ENCODE measurements at places on chromosomes 2 and 18.

DNA sequence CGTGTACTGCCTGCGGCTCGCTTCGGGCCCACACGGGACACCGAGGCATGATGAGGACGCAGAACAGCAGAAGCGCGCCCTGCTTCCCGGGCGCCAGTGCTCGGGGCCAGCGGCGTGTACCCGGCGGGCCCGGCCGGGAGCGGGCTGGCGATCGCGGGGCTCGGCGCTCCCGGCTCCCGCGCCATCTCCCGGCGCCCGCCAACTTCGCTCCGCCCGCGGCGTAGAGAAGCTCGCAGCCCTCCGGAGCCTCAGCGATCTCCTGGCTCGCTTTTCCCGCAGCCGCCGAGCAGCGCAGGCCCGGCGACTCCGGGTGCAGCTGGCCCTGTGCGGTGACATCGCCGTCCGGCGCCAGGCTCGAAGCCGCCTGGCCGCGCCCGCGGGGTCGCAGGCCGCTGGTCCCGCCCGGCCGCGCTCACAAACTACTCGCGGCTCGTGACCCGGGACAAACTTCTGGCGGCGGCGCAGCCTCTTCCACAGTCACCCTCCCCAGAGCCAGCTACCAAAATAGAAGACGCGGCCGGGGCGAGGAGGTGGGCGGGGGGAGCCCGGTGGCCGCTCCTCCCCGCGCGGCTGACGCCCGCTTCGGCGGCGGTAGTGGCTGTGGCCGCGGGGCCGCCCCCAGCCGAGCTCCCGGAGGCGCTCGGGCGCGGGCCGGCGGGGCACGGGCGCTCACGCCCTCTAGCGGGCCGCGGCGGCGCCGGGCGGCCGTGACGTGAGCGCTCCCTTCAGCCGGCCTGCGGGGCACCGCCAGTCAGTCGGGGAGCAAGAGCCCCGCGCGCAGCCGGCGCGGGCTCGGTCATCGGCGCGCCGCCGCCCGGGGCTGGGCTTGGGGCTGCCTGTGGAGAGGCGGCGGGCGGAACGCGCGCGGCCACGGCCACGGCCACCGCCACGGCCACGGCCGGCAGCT is at the start of gene PTPRM:
Gene PTPRM, plus strand, starts transcription at position 750 of the 907 bp plus-strand sequence. CDS start 503 bp downstream, outside the sequence.
- DNase-seq, result peak; percentile 88

DNA sequence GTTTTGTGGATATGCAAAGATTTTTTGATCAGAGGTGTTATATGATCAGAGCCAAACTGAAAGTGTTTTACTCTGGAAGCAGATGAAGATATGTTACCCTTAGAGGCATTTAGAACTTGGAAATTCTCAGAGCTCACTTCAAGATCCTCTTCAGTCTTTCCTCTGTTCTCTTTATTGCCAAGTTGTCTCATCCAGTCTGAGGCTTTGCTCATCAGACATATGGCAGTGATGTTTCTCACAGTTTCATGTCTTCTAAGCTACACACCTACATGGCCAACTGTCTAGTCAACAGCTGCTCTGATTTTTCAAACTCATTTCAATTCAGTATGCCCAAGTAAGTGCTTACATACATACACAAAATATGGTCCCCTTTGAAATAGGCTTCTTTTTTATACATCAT is 1504.3 kb upstream of the PIK3C3 start:
- DNase-seq, result no peak

DNA sequence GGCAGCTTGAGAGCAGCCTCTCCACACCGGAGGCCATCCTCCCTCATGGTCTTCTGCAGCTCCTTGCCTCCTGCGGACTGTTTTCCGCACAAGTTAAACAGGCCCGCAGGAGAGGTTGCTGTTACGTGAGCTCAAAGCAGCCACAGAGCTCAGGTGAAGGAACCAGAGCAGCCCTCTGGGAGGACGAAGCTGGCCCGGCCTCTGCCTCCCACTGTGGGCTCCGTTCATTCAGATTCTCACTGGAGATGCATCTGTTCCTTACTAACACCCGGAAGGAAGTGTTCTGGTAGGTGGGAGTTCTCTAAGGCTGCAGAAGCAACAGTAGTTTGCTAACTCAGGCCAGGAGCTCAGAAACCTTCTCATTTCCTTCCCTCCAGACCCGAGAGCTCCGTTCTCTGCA is 10.9 kb downstream of the DIPK1C start:
- DNase-seq, result no peak

DNA sequence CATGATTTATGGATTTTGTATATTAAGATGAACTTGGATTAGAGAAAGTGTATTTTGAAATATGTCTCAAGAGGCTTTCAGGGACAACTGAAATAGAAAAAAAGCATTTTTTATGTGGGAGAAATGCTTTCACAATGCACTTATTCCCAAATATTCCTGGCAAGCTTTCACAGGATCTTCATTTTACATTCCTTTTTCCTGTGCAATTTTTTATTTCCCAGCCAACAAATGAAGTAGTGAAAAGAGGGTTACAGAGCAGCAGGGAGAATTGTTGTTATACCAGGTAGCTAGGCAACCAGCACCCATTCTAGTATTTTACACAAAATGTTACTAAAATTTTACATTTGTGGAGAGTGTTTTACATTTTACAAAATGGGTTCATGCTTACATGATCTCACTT is 167.0 kb upstream of the RPRM start:
- DNase-seq, result no peak

GRCh38 chr18:2325308-2325849 is 245.9 kb downstream of the METTL4 start:
- DNase-seq, result no peak

GRCh38 chr18:28736951-28737350 is 560.0 kb upstream of the CDH2 start:
- no peak for DNase-seq

GRCh38 chr18:61196750-61197149 is 136.5 kb upstream of the CDH20 start:
- peak; percentile 5 for DNase-seq

DNA sequence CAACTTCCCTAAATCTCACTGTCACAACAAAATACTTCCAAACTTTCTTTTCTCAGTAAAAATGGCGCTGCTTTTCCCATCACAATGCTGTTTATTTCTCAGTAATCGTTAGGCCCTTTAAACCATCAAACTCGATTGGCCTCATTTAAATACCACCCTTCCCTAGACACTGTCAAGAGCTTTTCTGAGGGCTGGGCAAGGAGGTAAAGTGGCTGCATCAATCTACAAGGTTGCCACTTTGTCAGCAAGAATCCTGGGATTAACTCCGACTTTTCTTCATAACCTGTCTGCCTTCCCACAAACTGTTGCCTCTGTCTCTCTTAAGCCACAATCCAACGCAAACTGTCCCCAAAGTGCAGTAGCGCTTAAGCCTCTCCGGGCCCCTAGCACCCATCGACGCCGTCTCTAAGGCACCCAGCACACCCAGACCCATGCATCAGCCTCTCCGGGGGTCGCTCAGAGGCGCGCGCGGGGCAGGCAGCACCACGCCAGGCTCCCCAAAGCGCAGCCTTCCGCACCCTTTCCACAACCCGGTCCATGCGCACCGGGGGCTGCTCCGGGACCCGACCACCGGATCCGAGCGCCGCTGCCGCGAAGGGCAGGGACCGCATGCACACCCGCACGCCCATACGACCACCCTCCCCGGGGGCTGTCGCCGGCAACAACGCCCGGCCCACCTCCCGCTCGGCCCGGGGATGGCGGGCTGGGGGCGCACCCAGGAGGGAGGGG is 683 bp downstream of the MBOAT2 start:
- DNase-seq, result no peak

GRCh38 chr18:31983976-31984375 is 34.6 kb upstream of the RNF125 start:
- DNase-seq, result no peak

- peak; percentile 87 for DNase-seq
Measured at GRCh38 chr2:5473635-5474034, 218.5 kb upstream of the SOX11 start.

GRCh38 chr18:14097761-14098160 is 34.5 kb downstream of the ZNF519 start:
- DNase-seq, result no peak

- no peak for DNase-seq
Measured at GRCh38 chr2:236888794-236889780, 196.6 kb upstream of the COPS8 start.

GRCh38 chr2:68556381-68556780 is 87.0 kb upstream of the PROKR1 start:
- no peak for DNase-seq

DNA sequence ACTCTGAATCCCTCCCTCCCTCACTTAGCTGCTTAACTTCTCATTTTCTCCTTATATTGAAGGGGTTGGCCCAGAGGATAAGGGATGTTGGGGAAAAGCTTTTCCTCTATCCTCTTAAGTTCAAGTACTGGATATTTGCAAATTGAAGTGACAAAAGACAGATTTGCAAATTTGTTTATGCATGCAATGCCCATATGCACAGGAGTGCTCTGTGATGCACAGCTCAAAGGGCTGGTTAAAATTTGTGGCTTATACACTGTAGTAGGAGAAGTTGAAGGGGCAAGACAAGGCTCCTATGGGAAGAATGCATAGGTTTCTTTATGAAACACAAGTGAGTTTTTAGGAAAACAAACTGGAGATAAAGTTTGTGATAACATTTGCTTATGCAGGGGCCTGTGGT is 8.4 kb upstream of the MSH6 start:
- no peak for DNase-seq

- no peak for DNase-seq
Measured at GRCh38 chr18:76794326-76794725, 28.0 kb upstream of the ZNF236 start.

- peak; percentile 89 for DNase-seq
Measured at GRCh38 chr18:79570266-79571201, 109.1 kb upstream of the CTDP1 start.

DNA sequence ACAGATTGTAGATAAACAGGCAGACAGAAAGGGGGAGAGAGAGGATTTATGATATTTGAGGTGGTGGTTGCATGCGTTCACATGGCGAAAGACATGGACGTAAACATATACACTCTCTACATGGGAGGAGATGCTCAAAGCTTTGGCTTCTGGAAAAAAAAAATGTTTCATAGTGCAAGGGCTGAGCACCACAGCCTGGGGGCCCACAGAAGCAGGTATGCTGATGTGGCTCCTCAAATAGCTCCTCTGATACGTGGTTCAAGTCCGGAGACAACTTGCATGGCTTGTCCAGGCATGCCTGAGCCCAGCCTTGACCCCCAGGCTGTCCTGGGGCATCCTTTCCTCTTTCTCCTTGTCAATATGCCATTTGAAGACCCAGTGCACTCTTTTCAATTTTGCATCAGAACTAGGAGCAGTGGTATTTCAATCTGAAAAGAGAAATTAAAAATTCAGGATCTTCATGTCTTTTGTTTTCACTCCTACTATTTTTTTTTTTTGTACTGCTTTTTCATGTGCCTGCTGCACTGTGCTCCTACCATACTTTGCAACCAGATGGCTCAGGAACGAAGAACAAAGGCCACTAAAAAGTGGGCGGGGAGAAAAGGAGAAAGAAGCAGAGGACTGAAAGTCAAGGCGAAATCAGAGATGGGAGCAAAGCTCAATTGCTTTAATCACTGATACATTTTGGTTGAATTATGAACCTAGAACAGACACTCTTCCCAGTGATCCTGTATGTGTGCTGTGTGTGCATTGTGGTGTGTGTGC is 495.7 kb upstream of the TCF4 start:
- DNase-seq, result no peak

GRCh38 chr18:23232331-23232730 is 97.0 kb downstream of the CABLES1 start:
- DNase-seq, result no peak

DNA sequence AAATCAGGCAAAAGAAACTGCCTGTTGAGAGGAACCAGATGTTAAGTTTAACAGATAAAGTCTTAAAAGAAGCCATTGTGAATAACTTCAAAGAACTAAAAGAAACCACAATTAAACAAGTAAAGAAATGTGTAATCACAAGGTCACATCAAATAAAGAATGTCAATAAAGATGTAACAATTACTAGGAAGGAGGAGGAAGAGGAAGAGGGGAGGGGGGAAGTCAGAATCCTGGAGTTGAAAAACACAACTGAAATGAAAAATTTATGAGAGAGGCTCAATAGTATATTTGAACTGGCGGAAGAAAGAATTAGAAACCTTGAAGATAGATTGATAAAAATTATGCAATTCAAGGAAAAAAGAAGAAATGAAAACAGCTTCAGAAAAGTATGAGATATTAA is 88.4 kb upstream of the CRIM1 start:
- no peak for DNase-seq

DNA sequence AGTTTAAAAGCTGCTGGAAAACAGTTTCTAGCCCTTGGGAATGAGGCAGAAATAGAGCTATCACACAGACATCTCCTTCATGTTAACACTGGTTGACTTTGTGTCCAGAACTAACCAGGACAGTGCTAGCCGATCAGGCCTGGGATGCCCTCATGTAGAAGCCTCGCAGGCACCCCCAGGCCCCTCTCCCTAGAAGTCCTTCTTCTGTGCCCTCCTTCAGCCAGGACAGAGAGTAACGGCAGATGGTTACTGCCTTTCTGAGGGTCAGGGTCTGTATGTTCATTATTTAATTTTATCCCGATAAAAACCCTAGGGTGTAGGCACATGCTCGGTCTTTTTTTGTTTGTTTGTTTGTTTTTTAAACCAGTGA is 10.7 kb upstream of the RPL31 start:
- DNase-seq, result no peak

DNA sequence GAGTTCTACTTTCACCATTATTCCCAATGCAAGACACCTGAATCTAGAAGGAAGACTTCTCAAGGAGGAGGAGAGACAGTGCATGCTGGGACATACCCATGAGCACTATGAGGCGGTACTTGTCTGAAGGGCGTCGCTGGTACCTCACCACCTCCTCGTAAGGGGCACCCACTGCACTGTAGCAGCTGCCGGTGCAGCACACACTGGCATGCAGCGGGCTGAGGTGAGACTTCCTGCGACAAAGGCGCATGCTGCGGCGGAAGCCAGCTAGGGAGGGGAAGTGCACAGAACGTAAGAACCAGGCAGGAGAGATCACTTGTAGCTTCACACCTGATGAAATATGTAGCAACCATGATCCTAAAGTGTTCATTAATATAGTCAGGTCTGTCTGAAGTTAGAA is 12.8 kb upstream of the TMEM237 start:
- no peak for DNase-seq

- no peak for DNase-seq
Measured at GRCh38 chr2:3706892-3707291, 3.5 kb downstream of the DCDC2C start.

GRCh38 chr2:179140571-179140970 is 90.6 kb upstream of the CCDC141 start:
- DNase-seq, result no peak

DNA sequence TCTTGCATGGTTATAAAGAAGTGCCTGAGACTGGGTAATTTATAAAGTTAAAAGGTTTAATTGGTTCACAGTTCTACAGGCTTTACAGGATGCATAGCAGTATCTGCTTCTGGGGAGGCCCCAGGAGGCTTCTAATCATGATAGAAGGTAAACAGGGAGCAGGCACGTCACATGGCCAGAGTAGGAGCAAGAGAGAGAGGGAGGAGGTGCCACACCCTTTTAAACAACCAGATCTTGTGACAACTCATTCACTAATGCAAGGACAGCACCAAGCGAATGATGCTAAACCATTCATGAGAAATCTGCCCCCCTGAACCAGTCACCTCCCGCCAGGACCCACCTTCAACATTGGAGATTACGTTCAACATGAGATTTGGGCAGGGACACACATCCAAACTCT is 141.1 kb downstream of the EN1 start:
- no peak for DNase-seq

GRCh38 chr2:86443631-86444350 is 2.6 kb downstream of the KDM3A start:
- DNase-seq, result no peak
